Mammary microvascular endothelial cell (primary cell): ENCODE measurements at places on chromosomes 2 and 18. TPM values are rescaled to one million over a fixed set of nuclear protein-coding genes. Genes with fewer than 3 reads are reported as not detected.

Gene ELOA2
- not detected in 2 replicates for total RNA-seq

Gene KYNU
- total RNA-seq, result 2.6 and 7.9 TPM in 2 replicates

Gene HOXD10
- total RNA-seq, result 4.4 and 7.5 TPM in 2 replicates

Gene KIF1A
- total RNA-seq, result 0.13 TPM in 1 of 2 replicates, not detected in the other

Gene CXCR1
- not detected in 2 replicates for total RNA-seq

Gene ZNF512
- 23.4 and 29.4 TPM in 2 replicates for total RNA-seq

Gene HOXD1
- 3.7 and 7.3 TPM in 2 replicates for total RNA-seq

Gene MAP3K2
- 13.6 and 17.8 TPM in 2 replicates for total RNA-seq

Gene ZSWIM2
- not detected in 2 replicates for total RNA-seq

Gene STARD6
- not detected in 2 replicates for total RNA-seq

Gene UCN
- not detected in 2 replicates for total RNA-seq

Gene LHCGR
- total RNA-seq, result not detected in 2 replicates

Gene ZEB2
- total RNA-seq, result 9.6 and 9.7 TPM in 2 replicates

Gene RAB17
- 0.49 and 0.87 TPM in 2 replicates for total RNA-seq

Gene EVA1A
- total RNA-seq, result 59.5 and 78.1 TPM in 2 replicates

Gene DAW1
- 0.20 and 0.25 TPM in 2 replicates for total RNA-seq

Gene CFAP221
- 0.07 TPM in 1 of 2 replicates, not detected in the other for total RNA-seq

Gene FEV
- not detected in 2 replicates for total RNA-seq

Gene ZFAND2B
- total RNA-seq, result 24.4 and 30.4 TPM in 2 replicates
